Adipocyte (in vitro differentiated cells): ENCODE measurements at places on chromosomes 7 and 10.

GRCh38 chr7:102260856-102261255 lies 25.8 kb upstream of the SH2B2 start:
- DNase-seq, result peak; percentile 25

- no peak for DNase-seq
These were observed 166.9 kb downstream of the PAXIP1 start for GRCh38 chr7:154836021-154836448.

DNA sequence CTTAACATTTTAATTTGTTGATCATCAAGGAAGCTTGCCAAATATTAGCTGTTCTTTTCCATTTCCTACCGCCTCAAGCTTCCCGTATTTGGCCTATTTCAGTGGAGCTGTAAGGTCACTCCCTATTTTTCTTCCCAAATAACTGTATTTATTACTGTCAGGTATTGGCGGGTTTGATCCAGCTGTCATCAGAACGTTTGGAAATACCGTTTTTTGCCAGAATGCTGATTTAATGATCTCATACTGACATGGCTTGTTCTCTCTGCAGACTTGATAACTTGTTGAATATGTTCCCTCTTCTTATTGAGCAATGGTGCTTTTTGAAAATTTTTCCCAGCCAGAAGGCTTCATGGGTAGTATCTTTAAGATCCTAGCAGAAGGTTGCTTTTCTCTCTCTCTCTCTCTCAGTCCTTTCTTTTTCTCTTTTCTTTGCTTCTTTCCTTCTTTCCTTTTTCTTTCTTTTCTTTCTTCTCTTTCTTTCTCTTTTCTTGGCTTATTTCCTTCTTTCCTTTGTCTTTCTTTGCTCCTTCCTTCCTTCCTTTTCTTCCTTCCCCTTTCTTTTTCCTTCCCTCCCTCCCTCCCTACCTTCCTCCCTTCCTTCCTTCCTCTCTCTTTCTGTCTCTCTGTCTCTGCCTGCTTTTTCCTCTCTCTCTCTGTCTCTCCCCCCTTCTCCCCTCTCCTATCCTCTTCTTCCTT lies 42.1 kb downstream of the CUX1 start:
- peak; percentile 46 for DNase-seq

DNA sequence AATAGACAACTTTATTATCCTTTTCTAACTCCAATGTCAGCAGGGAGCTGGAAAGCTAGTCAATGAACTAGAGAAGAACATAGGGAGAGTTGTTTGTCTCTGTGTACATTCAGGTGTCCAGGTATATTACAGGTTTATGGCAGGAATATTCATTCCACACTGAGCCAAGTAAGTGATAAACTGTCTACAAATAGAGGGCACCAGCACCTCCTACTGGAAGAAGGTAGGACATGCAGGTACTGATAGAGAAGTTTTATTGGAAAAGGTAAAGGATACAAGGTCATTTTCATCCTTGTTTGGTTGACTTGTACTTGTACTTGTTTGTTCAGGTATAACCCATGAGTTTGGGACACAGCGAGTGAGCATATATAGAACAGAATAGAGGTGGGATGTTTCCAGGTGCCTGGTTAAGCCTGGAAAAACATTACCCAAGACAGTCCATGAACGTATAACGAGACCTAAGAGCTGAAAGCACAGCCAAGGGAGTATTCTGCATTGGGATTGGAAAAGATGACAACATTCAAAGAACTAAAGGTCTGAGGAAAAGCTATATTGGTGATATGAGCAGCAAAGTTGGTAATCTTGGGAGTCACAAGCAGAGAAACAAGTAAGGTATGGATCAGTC lies 61.4 kb upstream of the PPP1R3C start:
- peak; percentile 45 for DNase-seq

DNA sequence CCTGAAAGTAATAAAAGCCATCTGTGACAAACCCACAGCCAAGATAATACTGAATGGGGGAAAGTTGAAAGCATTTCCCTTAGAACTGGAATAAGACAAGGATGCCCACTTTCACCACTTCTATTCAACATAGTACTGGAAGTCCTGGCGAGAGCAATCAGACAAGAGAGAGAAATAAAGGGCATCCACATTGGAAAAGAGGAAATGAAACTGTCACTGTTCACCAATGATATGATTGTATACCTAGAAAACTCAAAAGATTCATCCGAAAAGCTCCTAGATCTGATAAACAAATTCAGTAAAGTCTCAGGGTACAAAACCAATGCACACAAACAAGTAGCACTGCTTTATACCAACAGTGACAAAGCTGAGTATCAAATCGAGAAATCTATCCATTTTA lies 581.7 kb upstream of the TEX47 start:
- DNase-seq, result no peak

DNA sequence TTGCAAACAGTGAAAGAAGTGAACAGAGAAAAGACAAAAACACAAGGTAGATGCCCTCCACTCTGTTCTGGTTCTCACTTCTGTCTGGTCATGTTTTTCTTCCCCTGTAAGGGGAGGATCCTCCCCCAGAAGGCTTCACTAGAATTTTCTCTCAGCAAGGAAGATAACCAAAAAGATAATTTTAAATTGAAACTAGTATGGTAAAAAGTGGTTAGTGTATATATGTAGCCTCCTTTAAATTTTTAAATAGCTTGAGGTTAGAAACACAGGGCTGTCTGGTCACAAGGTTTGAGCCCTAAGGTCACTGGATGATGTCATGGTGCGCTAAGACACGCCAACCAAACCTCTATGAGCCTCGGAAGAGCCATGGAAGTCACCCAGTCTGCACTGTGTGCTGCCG lies 5.6 kb upstream of the PKD1L1 start:
- no peak for DNase-seq
